ENCODE measurements at places on chromosomes 3 and 15.

GRCh38 chr3:126161309-126161708 is 19.1 kb downstream of the ALDH1L1 start:
- no peak for DNase-seq

- no peak for DNase-seq
Observed at GRCh38 chr15:23823508-23823907, 136.4 kb upstream of the NDN start.

DNA sequence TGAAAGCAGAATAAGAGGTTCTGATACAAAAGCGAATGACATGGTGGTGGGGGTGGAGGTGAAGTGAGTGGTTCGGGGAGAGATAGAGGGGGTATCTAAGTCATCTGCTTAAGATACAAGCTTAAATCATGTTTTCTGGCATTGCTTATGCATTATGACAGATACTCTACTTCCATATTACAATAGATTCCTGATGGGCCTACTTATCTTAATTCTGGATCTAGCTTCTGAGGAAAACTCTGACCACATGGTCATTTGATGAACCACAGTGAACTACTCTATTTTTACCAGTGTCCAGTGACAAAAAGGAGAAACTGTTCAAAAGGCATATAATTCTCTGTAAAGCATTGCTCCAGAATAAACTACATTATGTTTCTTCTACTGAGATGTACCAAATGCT is 673.7 kb upstream of the CCDC54 start:
- no peak for DNase-seq

- DNase-seq = no peak
Observed at GRCh38 chr15:93126148-93126547, 37.1 kb upstream of the RGMA start.

DNA sequence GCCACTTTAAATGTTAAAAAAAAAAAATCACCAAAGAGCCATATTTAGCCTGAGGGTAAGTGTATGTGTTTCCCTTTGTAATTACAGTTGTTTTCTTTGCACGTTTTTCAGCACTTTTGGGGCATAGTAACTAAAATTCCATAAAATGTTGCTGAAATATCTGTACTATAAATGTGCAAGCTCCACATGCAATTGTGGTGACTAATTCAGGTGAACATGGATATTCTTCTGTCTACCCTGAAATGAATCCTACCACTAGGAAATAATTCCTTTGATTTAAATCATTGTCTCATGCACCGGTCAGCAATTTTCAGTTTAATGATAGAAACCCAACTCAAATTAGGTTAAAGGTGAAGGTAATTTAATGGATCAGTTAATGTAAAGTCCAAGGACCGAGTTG is 13.1 kb upstream of the TFG start:
- DNase-seq = no peak

DNA sequence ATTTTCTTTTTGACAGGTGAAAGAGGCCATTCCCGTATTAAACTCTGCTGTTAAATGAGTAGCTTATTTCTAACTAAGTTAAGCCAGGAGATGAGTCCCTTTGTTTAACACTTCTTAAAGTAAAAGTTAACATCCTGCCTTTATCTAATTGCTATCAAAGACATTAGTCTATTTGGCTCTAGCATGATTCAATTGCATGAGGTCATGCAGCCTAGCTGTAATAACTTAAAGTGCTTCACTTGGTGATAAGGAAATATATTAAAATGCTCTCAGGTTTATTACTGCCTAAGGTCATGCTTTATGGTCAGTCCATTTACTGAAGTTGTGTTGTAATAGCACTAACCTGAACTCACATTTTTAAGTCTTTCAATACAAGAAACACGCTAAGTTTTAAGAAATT is 82.3 kb upstream of the MLF1 start:
- no peak for DNase-seq

- no peak for DNase-seq
Observed at GRCh38 chr15:96385195-96385594, 54.7 kb downstream of the NR2F2 start.

DNA sequence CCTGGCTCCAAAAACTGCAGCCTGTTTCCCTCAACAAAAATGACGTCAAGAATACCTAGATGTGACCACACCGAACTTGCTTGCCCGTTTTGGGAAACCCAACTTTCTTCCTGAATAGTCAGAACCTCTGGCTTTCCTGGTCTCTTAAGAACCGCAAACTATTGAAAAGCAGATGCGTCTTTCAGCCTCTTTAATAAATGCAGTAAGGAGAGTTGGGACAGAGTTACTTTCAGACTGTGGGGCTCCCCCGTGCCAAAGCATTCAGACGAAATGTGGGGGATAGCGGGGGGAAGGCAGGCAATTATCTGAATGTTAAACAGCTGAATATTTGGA is 1.2 kb upstream of the PROK2 start:
- no peak for DNase-seq

DNA sequence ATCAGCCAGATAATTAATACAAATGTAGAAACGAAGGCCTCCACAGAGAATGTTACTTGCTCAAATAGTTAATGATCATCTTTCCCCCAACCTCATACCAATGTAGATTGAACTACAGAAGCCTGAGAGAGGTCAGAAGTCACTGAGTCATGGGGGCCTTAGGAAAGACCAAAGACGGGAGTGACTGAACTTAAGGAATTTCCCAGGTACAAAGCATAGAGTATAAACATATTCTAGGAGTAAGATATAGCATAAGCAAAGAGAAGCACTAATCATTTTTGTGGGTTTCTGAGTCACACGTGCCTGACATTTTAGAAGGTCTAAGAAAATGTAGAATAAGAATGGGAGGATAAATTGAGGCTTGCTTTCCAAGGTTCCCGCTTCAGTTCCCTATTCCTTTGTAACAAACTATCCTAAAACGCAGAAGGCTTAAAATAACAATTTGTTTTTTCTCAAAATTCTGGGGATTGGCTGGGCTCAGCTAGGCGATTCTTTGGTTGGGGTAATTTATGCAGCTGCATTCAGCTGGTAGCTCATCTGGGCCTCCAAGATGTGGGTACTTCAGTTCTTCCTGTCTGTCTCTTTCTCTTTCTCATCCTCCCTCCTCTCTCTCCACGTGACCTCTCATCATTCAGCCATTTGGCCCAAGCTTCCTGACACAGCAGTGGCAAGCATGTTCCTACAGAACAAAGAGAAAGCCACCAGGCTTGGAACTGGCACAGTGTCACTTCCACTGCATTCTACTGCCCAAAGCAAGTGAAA is 422.6 kb downstream of the FOXP1 start:
- DNase-seq = no peak

GRCh38 chr15:89338036-89338435 is 3.4 kb upstream of the POLG start:
- DNase-seq = no peak

- DNase-seq = no peak
Observed at GRCh38 chr15:91578511-91578910, 275.0 kb upstream of the SLCO3A1 start.

DNA sequence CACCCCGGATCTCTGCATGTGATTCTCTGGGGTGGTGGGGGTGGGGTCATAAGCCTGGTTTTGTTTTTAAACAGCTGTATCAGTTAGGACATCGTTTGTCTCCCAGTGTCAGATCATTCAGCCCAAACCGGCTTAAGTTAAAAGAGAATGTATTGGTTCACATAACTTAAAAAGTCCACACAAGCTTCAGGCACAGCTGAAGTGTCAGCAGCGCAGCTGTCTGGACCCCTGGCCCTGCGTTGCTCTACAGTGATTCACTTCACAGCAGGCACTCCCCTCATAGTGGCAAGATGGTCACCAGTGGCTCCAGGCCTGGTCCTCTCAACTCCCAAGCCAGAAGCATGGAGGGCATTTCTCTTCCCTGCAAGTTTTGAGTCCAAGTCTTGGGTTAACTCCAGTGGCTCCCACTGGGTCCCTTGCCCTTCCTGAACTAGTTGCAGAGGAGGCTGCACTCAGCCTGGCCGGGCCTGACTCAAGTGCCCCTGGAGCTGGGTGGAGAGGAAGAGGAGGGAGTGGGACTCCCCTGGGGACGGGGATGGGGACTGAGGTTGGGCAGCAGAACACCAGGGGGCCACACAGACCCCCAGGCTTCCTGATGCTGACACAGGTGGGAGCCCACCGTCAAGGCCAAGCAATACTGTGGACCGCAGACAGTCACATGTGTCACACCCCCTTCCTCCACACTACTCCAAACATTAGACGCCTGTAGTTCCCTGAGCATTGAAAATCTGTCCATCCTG is 28.9 kb upstream of the GP9 start:
- DNase-seq = no peak

GRCh38 chr15:60541481-60542299 is 62.7 kb upstream of the ICE2 start:
- no peak for DNase-seq

- no peak for DNase-seq
Observed at GRCh38 chr15:73832657-73833056, 40.7 kb upstream of the TBC1D21 start.

- no peak for DNase-seq
Observed at GRCh38 chr3:139201446-139202225, 142.2 kb upstream of the MRPS22 start.

DNA sequence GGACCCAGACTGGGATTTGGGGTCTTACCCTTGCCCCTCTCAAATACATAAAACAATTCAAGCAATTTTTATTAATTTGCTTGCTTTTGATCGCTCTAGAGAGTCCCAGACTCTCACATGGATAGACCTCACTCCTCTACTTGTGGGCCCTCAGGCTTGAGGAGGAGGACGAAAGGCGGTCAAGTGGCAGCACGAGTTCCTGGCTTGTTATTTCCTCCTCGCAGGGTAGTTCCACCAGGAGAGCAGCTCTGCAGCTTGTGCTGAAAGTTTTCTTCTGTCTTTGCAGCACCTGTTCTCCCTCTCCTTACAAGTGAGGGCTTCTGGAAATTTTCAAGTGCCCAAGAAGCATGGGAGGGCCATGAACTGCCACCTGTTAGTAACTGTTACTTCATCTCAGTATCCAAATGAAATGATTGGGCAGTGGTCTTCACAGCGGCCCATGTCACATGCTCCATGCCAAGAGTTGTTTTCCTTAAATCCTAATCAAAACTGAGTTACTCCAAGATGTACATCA is 22.7 kb downstream of the ABI3BP start:
- no peak for DNase-seq

- no peak for DNase-seq
Observed at GRCh38 chr15:70324001-70324974, 226.6 kb upstream of the TLE3 start.

DNA sequence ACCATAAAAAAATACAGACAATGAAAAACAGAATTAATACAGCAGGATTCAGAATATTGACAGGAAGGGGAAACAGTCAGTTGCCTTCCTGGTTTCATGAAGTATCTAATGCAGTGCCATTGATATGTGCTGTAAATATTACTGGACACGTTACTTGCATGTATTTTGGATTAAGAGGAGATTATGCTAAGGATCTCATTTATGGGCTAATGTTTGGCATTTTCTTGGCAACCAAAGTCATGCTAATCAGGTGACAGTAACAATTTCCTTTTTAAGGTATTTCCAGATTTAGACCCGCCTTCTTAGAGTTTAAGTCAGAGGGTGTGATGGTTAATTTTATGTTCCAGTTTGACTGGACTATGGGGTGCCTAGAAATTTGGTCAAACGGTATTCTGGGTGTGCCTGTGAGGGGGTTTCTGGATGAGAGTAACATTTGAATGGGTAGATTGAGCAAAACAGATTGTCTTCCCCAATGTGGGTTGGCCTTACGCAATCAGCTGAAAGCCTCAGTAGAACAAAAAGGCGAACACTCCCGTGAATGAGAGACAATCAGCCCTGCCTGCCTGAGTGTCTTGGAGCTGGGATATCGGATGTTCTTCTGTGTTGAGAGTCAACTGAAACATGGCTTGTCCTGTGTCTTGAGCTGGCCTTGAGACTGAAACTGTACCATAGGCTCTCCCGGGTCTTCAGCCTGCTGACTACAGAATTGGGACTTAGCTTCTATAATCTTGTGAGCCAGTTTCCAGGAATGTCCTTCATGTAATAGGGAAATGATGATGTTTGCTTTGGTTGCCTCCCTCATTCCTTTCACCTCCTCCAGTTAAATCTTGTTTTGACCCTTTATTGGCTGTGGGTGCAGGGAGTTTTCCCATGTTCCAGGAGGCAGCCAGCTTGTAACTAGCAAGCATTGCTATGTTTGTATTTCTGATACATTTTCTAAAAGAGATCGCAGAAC is 10.5 kb downstream of the SQOR start:
- DNase-seq = no peak

DNA sequence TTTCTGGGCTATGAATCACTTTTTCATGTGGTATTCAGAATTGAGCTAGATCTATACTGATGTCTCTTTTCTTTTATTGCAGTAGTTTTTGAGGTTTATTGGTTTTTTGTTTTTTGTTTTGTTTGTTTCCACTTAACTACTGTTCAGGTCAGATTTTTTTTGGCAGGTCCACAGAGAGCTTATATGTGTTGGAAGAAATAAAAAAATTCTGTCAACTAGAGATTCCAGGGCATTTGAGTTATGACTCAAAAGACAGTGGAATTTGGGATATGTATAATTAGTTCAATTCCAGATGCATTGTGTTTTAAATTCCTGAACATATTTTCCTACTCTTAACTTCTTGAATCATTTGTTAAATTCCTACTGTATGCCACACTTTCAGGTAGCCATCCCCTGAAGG is 727.2 kb downstream of the SI start:
- DNase-seq = no peak

- no peak for DNase-seq
Observed at GRCh38 chr3:160963949-160964348, 141.2 kb downstream of the B3GALNT1 start.

DNA sequence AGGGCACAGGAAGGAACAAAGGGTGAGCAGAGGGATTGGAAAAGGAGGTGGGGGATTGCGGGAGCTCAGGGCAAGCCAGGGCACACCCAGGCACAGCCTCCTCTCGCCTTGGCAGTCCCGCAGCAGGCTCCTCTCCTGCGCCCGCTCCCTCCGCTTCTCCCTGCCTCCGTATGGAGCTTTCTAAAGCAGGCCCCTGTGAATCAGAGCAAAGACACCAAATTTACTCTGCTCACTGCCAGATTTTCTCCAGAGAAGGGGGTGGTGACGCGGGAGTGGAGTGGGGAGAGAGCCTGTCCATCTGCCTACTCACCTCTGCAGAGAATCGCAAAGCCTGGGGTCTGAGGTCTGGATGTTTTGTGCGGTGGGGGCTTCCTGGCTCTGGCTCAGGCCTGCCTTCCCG is 20.0 kb downstream of the ATP2B2 start:
- DNase-seq = no peak

DNA sequence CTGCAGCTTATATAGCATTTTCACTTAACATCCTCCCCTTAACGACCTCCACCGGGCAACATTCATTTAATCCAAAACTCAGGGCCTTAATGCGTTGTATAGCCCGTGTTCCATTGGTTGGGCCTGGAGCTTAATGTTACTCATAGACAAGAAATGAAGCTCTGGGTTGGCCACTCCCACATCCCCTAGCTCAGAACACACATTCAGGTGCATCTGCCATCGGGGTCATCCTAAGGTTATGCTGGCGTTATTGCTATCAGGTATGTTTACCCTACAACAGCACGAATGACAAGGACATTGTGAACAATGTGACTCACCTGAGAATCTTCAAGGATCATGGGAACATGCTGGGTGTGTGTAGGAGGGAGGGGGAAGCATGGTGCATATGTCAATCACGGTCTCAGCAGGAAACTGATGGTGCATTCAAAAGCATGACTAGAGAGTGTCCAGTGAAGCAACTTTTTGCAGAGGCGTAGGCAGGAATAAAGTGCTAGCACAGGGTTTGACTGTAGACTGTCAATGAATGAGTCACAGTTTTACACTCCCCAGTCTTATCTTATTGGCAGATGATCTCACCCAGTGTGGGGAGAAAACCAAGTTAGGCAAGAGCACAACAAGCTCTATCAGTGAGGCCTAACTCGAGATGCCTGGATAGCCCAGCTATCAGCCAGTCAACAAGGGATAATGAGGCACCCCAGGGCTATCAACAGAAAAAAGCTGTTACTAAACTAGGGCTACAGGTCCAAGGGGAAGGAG is 402.1 kb upstream of the MCTP2 start:
- DNase-seq = no peak

Data from CD4-positive, alpha-beta T cell treated with Interleukin-21 for 1 hour (primary cell).